Fibroblast of villous mesenchyme (primary cell): ENCODE measurements at places on chromosomes 4 and X. TPM values are rescaled to one million over a fixed set of nuclear protein-coding genes. Genes with fewer than 3 reads are reported as not detected.

The TLR3 gene
- total RNA-seq, result 0.43 and 0.97 TPM in 2 replicates

The NPNT gene
- total RNA-seq, result under 0.01 TPM in 1 of 2 replicates, not detected in the other

The HSFX2 gene
- 0.86 TPM in 1 of 2 replicates, not detected in the other for total RNA-seq

The IL2 gene
- not detected in 2 replicates for total RNA-seq

The ADH1C gene
- total RNA-seq, result 1.3 TPM in 1 of 2 replicates, not detected in the other

The ART3 gene
- not detected in 2 replicates for total RNA-seq

The FAM114A1 gene
- total RNA-seq, result 426 and 471 TPM in 2 replicates

The CLTRN gene
- total RNA-seq, result under 0.01 TPM in 1 of 2 replicates, not detected in the other

The PASD1 gene
- not detected in 2 replicates for total RNA-seq

The TRO gene
- 16.8 and 17.1 TPM in 2 replicates for total RNA-seq

The TMEM165 gene
- total RNA-seq, result 123 and 186 TPM in 2 replicates

The PPBP gene
- not detected in 2 replicates for total RNA-seq

The SLC26A1 gene
- under 0.01 and 0.32 TPM in 2 replicates for total RNA-seq

The PNMA5 gene
- total RNA-seq, result 0.64 TPM in 1 of 2 replicates, not detected in the other
